ENCODE measurements at places on chromosomes 12 and 14. TPM values are rescaled to one million over a fixed set of nuclear protein-coding genes. Genes with fewer than 3 reads are reported as not detected.

DNA sequence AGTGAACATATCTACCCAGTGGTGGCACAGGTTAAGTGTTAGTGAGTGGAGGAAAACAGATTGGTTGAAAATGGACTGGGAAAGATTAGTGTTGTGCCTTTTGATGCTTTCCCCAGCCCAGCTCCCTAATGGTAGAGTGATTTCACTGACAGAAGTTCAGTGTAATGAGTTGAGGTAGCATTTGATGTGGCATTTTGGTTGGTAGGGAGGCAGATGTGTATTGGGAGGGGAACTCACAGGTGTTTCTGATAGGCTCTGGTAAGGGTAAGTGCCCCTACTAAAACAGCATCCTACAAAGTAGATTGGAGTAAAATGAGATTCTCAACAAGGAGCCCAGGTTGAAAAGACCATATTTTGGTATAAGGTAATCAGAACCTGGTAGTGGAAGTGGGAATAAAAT lies 4.2 kb downstream of the TBK1 start:
- no peak for DNase-seq

GRCh38 chr12:95977764-95978305 lies 18.3 kb downstream of the HAL start:
- no peak for DNase-seq

DNA sequence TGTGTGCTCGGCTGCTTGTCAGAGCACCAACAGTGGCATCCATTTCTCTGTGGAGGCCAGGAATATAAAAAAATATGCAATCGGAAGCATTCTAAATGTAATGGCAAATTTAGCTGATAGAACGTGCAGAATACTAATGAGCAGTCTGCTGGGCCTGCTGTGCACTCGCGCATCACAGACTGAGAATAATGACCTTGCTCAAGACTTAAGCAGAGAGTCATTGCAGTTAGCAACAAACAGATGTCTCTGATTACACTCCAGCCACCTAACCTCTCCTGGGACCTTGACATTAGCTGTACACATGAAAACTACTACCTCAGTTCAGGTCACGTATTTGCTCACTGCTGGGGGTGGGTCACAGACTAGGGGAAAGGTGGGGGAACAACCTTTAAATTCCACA lies 269.2 kb upstream of the DAAM1 start:
- peak; percentile 41 for DNase-seq

CISTR gene
- not detected for polyA plus RNA-seq

SLCO1C1 gene
- 0.39 TPM for polyA plus RNA-seq

GRCh38 chr12:64320611-64321010 lies 69.9 kb downstream of the C12orf56 start:
- no peak for DNase-seq

DNA sequence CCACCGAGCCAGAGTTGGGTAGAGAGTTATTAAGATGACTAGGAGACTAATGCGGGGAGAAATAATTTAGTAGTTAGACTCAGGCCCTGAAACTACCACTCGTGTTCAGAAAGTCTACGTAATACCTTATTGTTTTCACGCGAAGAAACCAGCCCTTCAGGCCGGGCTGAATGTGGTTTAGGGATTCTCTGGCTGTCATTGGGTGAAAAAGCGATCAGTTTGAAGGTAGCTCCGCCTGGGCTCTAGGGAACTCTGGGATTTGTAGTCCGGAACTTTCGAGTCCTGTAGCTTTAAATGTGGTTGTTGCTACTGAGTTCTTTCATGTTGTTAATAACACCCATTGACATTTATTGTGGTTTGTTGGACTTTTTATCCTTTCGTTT lies 549 bp upstream of the WDR89 start:
- peak; percentile 89 for DNase-seq

KITLG gene
- 17.6 TPM for polyA plus RNA-seq

- no peak for DNase-seq
Observed at GRCh38 chr14:74596741-74597450, 15.1 kb downstream of the LTBP2 start.

FIGNL2 gene
- polyA plus RNA-seq: 3.1 TPM

GLI1 gene
- 1.4 TPM for polyA plus RNA-seq
